ENCODE measurements at places on chromosomes 6 and 20.

GRCh38 chr6:25192590-25193459, 86.3 kb upstream of the CARMIL1 start:
- DNase-seq, result no peak

GRCh38 chr6:30100585-30101443, 12.1 kb downstream of the TRIM31 start:
- DNase-seq, result no peak

DNA sequence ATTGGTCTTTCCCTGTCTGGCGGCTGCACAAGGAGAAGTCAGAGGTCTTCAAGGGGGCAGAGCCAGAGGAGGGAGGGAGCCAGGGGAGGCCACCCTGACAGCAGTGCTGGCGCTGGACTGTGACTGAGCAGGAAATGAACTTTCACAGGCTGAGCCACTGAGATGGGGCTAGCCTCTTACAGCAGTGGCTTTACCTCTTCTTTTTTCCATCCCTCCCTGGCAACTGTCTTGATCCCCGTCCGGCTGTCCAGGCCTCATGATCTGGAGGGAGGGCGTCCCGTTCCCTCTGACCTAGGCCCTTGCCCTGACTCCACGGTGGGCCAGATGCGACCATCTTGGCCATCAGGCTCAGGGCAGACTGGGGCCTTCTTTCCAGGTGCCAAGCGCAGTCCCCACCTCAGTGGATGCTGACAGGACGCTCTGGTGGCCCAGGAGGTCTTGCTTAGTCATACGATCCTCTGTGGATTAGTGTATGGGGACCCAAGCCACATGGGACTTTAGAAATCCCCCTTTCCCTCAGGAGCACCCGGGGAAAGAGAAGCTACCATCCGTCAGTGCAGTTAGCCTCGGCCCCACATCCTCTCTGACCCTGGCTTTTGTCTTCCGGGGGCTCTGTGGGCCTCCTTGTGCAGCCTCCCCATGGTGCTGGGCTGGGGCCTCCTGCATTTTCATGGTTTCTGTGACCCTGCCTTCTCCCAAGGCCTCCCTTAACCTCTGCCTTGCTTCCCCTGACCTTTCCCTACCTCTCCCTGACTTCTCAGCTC, 57.4 kb upstream of the CCDC167 start:
- no peak for DNase-seq

DNA sequence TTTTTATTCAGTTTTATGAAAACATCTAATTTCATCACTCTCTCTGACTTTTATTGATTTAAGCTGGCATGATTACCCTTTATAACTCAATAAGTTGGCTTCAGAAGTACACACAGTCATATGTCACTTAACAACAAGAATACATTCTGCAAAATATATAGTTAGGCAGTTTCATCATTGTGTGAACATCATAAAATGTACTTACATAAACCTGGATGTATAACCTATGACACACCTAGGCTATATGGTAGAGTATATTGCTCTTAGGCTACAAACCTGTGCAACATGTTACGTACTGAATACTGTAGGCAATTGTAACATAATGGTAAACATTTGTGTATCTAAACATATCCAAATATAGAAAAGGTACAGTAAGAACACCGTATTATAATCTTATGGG, 362.2 kb upstream of the BTBD3 start:
- DNase-seq, result no peak

GRCh38 chr20:671252-672030, 4.2 kb downstream of the SCRT2 start:
- DNase-seq, result no peak

- DNase-seq, result no peak
Measured at GRCh38 chr6:141403103-141403502, 729.6 kb upstream of the GJE1 start.

DNA sequence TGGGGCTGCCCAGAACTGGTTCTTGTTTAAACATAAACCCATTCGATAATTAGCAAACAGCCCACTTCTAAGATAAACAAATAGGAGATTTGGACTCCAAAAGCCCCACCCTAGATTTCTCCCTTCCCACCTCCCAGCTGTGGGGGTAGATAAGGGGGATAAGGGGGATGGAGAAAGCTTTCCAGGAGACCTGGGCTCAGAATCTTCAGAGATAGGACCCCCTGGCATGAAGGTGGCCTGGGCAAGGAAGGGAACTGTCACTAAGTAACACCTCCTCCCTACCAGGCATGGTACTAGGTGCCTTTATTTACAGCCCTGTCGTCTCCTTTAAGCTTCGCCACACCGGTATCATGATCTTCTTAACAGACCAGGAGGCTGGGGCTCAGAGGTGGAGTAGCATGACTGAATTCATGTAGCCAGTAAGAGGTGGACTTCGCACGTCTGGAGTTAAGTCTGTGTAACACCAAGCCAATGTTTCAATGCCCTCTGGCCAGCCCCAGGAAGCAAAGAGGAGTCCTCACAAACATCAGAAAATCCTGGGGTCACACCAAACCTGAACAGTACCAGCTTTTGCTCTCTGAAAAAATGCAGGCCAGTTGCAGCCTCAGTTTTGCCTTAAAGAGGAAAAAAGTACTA, 4.6 kb downstream of the SDC4 start:
- DNase-seq, result no peak

DNA sequence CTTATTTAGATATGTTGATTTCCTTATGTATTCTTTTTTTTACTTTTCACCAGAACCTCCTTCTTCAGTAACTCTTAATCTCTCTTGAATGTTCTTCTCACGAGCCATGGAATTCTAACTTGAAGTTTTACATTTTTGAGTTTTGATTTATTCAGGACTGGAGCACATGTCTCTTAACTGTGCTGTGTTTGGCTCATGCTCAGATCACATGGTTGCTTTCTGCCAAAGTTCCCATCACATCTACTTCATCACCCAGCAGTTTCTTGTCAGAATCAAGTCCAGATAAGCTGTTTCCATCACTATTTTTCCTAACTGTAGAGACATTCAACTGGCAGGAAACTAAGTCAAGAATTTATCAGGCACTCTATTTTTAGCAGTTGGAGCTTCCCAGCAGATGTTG, 31.7 kb downstream of the SLC35A1 start:
- DNase-seq, result no peak

GRCh38 chr6:157944983-157945931, 36.4 kb upstream of the SYNJ2 start:
- DNase-seq, result no peak

GRCh38 chr6:33297956-33298772, 578 bp downstream of the RGL2 start:
- DNase-seq, result peak; percentile 71

DNA sequence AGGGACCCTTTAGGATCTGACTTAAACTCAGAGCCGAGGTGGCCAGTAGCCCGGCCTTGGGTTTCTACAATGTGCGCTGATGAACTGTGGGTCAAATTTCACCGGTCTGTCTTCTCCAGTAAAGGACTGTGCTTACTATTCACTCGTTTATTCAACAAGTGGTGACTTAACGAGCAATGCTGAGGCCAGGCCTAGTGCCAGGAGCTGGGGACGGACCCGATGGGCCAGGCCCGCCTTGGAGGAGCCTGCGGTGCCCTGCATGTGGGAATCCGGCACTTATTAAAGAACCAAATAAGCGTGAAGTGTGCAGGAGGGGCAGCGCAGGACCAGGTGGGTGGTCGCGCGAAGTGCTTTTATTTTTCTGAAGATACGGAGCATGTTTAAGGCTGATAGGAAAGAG, 24.0 kb downstream of the CTCFL start:
- no peak for DNase-seq

DNA sequence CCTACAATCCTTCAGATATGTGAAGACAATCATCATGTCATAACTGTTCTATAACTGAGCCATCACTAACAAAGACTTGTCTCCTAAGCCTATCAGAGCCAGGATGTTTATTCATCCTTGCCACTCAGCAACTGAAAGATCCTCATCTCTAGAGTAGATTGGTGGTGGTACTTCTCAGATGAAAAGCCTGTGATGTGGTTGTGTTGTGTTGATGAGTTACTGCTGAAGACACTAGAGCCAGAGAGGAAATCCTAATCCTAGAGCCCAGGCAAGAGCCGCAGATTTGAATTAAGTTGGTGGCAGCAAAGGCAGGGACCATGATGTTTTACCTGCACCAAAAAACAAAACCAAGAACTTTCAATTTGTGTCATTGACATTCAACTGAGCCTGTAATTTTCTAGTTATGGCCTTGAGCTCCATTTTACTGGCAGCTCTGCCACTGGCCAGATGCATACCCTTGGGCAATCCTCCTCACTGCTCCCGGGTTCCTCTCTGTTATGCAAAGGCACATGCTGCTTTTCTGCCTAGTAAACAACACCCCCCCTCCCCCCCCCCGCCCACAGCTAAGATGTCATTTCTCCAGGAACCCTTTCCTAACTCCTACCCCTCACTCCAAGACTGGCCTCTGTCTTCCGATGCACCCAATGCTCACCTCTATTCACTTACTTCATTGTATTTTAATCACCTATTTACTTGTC, 50.2 kb upstream of the REV3L start:
- no peak for DNase-seq
